Ammon's horn (tissue), 1 donor: ENCODE measurements at places on chromosomes 5 and 9.
A peak's percentile ranks its signal among the peaks of the same experiment; 100 is the strongest.

- no peak for DNase-seq
Measured at GRCh38 chr5:6543830-6544560, 88.8 kb downstream of the NSUN2 start.

DNA sequence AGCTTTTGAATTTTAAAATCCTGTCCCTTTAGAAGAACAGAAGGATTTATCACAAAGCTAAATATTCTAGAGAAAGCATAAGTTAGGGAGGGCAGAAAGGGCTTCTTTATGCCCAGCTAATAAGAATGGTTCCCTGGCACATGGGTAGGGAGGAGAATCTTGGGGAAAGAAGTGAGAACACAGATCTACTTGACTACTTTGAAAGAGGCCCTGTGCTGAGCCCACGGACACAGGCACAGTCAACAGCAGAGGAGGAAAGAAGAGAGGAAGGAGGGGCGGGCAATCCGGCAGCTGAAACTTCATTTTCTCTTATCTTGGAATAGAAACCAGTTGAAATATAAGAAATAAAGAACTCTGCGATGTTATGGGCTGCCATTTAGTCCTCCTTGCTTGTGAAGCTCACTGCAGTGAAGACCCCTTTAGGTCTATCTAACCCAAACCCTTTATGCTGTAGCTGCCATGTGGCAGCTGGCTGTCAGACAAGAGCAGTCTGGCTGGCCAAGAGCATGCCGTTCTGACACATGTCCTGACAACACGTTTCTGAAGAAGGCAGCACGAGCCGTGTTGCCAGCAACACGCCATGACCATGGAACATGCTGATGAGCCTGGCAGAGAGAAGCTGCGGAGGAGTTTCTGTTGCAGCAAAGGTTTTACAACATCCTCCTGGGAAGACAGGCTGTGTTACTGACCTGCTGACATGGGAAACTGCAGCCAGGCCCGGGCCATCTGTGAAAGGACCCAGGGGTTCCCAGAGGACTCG lies 34.2 kb downstream of the ABLIM3 start:
- peak; percentile 41 for DNase-seq

- DNase-seq, result no peak
Measured at GRCh38 chr9:68802525-68803015, 97.5 kb downstream of the PIP5K1B start.

- DNase-seq, result peak; percentile 40
Measured at GRCh38 chr9:114746591-114747346, 59.1 kb downstream of the TNFSF15 start.

DNA sequence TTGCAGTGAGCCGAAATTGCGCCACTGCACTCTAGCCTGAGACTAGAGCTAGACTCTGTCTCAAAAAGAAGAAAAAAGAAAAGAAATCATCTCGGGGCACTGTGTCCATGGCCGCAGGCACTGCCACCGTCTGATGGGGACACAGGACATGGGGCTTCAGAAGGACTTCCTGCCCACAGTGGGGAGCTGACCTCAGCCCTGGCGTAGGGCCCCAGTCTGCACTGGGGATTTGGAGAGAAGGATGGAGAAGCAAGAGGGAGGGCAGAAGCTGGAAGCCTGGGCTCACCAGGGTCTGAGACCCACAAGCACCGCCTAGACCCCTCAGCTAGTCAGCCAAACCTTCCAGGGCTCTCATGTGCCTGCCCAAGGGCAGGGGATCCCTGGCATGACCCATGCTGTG lies 4.1 kb upstream of the SARDH start:
- DNase-seq, result no peak

GRCh38 chr5:42593591-42593990 lies 163.0 kb upstream of the CCDC152 start:
- DNase-seq, result no peak

DNA sequence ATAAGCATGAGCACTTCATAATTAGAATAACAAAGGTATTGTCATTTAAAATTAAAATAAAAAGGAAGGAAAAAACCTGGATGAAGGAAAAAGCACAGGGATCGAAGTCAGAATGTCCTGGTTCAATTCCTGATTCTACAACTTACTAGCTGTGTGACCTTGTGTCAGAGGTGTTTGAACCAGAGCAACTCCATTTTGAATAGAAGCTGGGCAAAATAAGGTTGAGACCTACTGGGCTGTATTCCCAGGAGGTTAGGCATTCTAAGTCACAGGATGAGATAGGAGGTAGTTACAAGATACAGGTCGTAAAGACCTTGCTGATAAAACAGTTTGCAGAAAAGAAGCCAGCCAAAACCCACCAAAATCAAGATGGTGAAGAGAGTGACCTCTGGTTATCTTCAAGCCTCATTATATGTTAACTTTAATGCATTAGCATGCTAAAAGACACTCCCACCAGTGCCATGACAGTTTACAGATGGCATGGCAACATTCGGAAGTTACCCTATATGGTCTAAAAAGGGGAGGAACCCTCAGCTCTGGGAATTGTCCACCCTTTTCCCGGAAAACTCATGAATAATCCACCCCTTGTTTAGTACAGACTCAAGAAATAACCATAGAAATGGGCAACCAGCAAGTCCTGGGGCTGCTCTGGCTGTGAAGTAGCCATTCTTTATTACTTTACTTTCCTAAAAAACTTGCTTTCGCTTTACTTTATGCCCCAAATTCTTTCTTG lies 412.7 kb downstream of the PIK3R1 start:
- DNase-seq, result no peak

GRCh38 chr5:111385970-111386831 lies 126.1 kb downstream of the STARD4 start:
- peak; percentile 43 for DNase-seq

DNA sequence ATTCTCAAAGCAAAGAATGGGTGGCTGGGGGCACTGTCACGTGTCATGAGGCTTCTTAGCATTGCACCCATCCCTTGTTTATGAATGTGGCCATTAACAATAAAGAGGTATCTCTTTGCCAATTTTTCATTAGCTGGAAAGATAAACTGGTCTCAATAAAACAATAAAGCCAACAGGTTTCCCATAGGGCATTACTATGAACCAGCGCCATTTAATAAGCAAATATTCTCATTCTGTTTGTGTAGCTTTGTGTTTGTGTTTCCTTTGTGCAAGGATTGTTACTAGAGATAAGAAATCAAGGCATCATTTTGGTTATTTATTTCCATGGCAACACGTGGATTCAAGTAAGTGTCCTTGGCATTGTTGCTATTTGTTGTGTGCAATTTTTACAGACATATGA lies 37.6 kb upstream of the CAST start:
- no peak for DNase-seq

GRCh38 chr5:132022737-132023136 lies 11.3 kb upstream of the ACSL6 start:
- DNase-seq, result peak; percentile 17

DNA sequence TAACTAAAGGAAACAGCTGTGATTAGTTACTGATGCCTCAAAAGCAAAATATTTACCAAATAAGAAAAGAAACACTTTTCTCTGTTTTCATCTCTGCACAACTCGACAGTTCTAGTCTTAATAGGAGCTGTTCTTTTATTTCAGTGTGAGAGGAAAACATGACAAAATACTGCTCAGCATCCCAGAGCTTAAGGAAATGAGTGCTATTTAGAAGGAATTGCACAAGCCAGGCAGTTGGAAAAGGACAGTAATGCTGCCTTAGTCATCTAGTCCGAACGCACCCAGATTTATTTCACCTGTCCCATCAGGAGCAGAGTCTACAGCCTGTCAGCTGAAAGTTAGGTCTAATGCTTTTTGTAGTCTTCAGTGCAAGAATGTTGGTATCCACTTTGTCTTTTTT lies 12.3 kb downstream of the ZCCHC9 start:
- no peak for DNase-seq

DNA sequence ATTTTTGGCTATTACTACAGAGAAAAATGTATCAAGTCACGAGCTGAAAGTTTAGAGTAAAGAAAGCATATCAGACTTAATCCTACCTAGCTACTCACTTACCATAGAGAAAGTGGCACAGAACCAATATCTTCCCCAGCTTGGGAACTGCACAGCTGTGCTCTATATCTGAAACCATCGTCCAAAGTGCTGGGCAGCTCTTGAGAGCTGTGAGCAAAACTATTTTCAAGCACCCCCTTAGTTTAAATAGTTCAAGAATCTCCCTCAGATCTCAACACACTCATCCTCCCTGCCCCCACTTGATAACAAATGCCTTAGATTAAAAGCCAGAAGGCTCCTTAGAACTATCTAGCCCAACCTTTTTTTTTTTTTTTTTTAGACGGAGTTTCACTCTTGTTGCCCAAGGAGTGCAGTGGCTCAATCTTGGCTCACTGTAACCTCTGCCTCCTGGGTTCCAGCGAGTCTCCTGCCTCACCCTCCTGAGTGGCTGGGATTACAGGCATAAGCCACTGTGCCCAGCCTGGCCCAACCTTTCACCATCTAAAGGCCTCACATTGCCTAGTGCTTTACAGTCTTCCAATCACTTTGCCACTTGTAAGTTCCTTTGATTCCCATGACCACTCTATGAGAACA lies 94.2 kb upstream of the APC start:
- no peak for DNase-seq

DNA sequence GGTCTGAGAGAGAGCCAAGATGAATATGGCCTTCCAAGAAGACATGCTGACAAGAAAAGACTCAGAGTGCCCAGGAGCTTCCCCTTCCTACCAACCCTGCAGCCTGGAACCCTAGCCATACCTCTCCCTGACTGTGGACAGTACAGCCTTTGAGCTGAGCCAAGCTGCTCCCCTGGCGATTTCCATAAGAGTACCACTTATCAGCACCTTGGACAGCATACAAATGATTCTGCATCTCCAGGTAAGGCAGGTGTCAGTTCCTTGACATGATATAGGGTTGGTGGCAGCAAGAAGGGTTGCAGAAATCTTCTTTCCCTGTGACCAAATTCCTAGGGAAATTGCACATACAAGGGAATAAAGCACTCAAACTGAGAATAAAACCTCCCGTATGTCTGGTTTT lies 58.3 kb downstream of the MFAP3 start:
- no peak for DNase-seq

DNA sequence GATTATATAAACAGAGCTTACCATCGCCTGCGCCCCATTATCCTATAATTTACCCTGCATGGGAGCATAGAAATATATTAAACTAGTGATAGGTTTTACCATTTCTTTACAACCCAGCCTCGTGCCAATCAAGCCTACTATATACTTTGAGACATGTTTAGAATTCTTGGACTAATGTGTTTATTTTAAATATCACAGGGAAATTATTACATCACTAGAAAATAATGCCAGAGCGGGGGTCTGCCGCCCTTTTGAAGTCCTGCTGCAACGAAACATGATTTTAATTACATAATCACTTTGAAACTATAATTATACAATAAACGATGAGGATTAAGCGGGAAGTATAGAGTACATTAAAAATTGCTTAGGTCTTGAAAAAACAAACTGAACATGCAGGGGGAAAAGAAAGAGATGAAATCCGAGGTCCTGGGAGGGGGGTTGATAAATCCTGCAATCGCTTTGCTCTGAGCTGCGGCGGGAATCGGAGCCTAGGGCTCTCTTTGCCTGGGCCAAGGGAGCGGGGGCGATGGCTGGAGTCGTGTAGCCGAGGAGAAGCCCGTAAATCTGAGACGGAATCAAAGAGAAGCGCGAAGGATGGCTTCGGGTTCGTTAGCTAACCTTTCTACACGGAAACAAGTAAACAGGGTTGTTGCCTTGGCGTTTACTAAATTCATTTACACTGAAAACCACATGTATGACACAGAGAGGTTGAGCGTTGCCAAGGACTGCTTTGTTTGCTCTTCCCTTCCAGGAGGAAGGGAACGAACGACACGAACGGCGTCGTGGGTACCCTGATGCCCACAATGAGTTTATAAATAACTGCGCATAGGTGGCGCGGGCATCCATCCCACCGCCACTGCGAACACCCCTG lies 127.6 kb downstream of the TMEM174 start:
- no peak for DNase-seq

GRCh38 chr9:21294364-21294774 lies 10.7 kb downstream of the IFNA5 start:
- DNase-seq, result no peak

DNA sequence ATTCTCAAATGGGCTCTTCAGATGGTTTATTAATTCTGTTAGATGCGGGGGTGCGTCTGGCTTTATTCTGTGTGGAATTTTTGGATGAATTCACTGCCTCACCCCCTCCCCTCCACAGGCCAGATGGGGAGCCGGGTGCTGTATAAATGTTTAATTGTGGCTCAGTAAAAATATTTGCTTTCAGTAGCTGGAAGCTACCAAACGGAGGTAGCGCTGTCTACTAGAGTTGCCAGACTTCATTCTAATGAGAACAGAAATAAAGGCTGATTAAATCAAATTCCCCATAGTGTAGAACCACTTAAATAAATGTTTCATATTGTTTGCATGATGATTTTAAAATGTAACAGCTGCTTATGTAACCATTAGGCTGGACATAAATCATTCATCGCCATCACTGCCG lies 34.5 kb upstream of the KCNMB1 start:
- peak; percentile 53 for DNase-seq

- DNase-seq, result no peak
Measured at GRCh38 chr9:93663877-93664548, 87.6 kb downstream of the PHF2 start.

GRCh38 chr5:54742417-54742891 lies 224.9 kb downstream of the SNX18 start:
- no peak for DNase-seq

- DNase-seq, result no peak
Measured at GRCh38 chr5:102231693-102232619, 64.1 kb downstream of the SLCO4C1 start.

DNA sequence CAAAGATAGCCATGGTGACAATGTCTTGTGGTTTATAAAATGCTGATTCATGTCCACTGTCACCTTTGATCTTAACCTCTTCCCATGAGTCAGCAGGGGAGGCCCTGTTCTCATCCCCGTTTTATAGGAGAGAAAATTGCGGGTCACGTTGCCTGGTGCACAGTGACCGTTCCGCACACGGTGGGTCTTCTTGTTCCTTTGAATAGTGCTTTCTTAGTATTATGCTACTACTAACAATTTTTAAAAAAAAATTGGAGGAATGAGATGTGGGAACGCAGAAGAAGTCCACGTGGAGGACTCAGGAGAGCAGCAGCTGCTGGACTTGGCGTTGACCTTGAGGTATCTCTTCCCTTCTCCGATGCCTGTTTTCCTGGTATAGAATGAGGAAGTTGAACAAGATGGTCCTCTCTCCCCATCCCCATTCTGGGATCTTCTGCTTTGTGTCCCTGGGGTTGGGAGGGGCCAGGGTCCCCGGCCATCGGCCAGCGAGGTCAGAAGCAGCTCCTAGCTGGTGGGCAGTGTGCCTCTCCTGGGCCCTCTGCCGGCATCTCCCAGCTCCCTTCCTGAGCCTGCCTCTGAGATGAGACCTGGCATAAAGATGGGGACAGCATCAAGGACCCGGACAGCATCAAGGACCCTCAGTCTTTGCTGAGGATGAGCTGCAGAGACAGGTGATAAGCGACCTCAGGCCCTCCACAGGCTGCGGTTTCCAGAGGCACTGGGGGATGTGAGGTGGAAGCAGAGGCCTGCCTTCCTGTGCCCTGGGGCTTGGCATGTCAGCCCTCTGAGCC lies 143.9 kb downstream of the C9orf50 start:
- no peak for DNase-seq

- peak; percentile 56 for DNase-seq
Measured at GRCh38 chr9:137277329-137278041, at the start of gene TOR4A. Gene TOR4A, plus strand, starts transcription at chr9:137277726. Its CDS starts 964 bp downstream, at chr9:137278690.
